HAP-1 (cell line): ENCODE measurements at places on chromosomes 6 and 20.

GRCh38 chr6:47687432-47687831 is 10.9 kb upstream of the ADGRF4 start:
- DNase-seq: no peak

GRCh38 chr6:161417717-161418462 is 144.0 kb upstream of the AGPAT4 start:
- no peak for DNase-seq

GRCh38 chr6:10809098-10809497 is 29.2 kb downstream of the MAK start:
- no peak for DNase-seq

- DNase-seq: no peak
Observed at GRCh38 chr6:168300975-168301647, 18.5 kb downstream of the DACT2 start.

DNA sequence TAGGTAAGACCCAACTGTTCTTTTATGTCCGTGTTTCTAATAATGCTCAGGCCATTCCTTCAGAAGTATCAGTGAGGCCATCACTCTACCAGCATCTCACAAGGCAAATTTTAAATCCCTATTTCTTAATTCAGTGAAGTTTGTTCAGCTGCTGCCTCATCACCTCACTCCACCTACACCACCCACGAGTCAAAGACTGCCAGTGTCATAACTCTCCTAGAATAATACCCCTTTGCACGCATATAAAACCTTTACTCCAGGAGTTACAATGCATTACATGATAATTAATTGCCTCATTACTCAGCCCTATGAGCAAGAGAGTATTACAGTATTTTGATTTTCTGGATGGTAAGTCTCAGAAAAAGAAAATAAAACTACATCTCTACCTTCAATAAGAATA is 793.6 kb downstream of the TFAP2A start:
- DNase-seq: no peak

DNA sequence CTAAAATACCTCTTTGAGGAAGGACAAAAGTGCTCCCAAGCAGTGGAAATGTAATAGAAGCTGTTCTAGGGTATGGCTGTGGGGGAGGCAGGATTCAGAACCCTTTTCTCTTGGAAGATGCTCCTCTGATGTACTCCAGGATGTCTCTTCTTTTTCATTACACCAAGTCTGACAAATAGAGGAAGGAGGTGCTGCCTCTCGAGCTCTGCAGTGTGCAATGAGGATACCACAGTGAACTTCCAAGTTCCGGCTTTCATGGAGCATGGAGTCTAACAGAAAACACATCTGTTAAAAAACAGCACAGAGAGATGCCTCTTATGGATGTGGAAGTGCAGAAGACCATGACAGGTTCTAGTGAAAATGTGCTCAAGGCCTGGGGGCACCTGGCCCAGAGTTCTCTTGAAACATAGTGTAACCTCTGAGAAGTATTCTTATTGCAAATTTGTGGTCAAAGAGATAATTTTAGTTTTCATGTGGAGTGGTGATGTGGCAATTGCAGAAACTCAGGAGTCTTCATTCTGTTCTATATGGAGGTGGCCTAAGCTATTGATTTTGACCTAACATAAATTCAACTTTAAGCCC is 362.0 kb upstream of the CITED2 start:
- no peak for DNase-seq

DNA sequence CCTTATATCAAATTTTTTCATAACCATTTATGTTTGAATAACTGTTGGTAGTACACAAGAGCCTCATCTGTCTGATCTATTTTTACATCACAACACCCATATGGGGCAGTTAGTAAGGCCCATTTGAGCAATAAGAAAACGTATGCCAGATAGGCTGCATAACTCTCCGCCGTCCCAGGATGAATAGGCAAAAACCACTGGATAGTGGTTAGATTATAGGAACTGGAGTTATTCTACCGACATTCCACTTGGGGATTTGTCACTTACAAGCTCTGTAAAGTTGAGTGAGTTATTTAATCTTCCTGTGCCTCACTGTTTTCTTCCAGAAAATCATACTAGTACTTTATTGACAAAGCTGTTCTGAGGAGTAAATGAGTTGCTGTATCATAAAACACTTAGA is 881.9 kb downstream of the QKI start:
- no peak for DNase-seq

- DNase-seq: no peak
Observed at GRCh38 chr6:100670056-100670455, 205.3 kb upstream of the SIM1 start.

DNA sequence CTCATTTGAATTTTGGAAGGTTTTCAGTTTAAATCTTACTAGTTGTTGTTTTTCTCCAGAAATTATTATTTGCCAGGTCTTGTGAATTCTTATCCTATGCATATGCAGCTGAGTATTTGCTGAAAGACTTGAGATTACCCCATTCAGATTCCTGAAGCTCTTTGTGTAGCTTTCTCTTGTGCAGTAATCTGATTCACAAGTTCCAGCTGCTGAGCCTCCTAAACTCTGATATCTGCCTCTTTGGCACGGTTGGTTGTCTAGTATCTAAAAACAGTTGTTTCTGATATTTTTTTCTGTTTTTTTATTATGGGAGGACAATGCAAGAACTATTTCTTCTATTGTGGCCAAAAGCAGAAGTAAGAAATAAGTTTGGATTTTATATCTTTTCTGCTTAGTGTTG is 863.9 kb upstream of the MANEA start:
- no peak for DNase-seq

DNA sequence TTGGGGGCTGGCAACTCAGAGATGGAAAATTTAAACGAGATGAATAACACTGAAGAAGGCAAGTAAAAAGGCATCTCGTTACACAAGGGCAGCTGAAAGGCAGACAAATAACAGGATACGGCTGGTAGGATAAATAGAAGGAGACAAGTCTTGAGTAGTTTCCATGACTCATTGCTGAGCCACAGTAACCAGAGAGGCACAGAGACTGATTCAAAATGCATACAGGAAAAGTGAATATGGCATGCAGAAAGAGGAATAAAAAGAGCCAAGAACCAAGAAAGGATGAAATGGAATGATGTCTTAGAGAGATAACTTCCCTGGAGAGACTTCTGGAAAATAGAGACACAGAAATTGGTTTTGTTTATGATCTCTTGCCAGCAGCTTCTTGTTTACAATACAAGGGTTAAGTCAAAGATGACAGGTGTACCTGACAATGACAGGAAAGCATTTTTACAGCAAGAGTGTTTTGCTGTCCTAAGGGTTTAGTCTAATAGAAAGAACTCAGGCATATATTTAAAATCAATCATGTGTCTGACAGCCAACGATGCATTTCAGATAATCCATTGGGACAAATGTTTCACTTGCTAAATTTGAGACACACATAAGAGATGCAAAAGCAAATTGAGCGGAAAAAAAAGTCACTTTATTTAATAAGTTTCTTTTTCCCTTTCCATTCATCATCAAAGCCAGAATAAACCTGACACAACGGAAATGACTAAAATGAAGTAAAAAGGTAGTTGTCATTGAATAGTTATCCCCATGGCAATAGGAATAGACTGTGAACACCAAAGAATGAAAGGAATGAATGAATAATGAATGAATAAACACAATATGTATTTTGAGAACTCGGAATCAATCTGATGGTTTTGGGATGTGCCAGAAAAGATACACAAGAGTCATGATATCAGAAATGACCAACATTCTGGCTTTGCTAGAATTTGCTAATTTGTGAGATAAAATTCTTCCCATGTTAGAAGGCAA is 68.0 kb upstream of the KCNQ5 start:
- DNase-seq: no peak

DNA sequence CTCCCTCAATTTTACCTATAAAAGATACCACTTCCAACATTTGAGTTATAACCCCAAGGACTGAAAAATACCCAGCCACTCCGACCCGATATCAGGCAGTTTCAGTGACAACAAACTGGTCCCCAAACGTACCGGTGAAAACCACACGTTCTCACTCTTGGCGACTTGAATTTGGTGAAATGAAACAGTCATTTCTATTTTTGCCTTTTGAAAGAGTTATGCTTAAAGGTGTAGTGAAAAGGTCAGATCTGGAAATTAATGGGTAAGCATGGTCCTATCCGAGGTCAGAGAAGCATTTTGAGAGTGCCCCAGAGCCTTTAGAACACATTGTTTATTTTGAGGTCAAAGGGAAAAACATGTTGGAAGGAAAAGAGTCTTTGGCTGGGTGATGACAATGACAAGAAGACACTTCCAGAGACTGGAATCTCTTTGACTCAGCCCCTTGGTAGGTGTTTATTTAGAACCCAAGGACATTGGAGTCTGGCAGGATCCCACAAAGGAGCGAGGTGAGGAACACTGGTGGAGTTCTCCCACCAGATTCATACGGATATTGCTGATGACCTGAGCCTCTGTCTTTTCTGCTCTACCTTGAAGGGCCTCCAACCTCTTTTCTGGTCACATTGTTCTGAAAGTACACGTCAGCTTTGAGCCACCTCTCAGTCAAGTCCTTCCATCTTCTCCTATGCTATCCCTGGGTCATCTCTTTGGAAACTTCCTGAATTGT is 235.0 kb downstream of the GMPR start:
- no peak for DNase-seq

DNA sequence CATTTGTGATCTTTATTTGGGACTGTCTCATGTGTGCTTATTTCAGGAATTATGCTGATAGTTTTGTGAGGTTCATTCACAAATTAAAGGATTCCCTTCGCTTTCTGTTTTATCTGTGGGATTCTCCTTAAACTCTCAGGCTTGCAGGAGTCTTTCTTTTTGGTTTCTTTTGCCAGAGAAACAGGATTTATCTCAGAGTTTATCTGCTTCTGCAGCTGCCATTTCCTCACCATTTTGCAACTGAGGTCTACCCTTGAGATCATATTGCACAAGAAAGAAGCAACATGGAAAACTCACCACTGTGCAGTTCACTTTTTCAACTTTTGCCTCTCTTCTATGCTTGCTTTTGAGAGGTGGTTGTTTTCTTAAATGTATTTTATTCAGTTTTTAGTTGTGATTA is 201.0 kb downstream of the PRL start:
- DNase-seq: no peak

DNA sequence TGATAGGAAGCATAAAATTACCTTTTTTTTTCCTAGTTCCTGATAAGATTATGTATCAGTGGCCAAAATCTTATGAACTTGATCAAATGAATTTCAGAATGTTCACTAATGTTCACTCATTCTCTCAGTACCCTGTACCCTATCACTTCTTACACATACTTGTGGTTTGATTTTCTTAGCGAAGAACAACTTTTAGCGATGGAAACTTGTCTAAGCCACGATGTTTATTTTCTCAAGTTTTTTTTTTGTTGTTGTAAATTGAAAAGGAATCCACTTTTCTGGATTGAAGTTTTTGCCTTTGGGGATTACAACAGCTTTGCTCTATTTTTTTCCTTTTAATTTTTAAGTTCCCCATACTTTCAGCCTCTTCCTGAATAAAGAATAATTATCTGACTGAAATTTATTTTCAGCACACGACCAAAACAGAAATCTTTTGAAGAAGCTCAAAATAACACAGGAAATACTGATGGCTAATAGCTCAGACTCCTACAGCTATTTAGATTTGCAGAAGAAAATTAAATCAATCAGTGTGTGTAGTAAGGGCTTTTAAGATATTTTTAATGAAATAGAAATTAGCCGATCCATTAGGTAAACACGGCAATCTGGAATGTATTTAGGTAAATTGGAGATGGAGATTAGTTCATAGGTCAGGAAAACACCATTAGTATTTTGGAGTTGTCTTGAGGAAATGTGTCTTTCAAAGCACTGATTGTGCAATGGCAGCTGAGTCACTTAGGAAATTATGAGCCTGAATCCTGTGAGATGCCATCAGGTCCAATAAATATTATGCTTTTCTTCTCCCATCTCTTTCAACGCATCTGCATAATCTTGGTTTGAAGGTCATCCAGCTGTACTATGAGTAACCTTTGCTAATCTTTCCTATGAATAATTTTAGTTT is 217.5 kb downstream of the GJA1 start:
- DNase-seq: no peak
